Omental fat pad (tissue), 4 donors: ENCODE measurements at places on chromosomes 12 and 14. TPM values are rescaled to one million over a fixed set of nuclear protein-coding genes. Genes with fewer than 3 reads are reported as not detected.
A peak's percentile ranks its signal among the peaks of the same experiment; 100 is the strongest.

CCDC38 gene
- not detected for total RNA-seq

TDRD9 gene
- total RNA-seq = 0.72 TPM

ITGB7 gene
- total RNA-seq = 2.8 TPM

G2E3 gene
- 9.0 TPM for total RNA-seq

DNA sequence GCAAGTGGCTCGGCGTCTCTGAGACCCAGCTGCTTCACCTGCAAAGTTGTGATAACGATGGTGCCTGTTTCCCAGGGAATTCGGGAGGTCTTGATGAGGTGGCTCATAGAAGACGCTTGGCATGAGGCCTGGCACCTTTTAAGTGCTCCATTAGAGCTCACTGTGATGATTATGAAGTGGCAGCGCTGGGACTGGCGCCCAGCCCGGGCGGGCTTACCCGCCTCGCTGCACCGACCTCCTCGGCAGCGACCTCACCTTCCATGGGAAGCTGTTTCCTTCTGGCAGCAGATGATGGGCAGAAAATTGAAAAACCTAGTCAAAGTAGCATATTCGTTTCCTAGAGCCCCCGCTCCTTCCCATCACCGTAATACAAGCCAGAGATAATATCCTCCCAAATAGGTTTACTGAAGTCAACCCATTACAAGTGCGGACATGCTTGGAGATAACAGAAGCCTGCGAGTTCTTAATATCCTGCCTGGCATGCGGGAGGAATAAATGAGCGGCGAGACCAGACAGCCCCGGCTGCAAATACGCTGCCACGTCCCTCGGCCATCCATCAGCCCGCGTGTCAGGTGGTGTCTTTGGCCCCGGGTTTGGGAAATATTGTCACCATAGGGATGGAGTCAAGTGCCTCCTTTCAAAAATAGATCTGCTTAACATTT is 35.2 kb upstream of the DLK1 start:
- no peak for DNase-seq

GRCh38 chr12:58602179-58602578 is 318.1 kb downstream of the LRIG3 start:
- no peak for DNase-seq

DNA sequence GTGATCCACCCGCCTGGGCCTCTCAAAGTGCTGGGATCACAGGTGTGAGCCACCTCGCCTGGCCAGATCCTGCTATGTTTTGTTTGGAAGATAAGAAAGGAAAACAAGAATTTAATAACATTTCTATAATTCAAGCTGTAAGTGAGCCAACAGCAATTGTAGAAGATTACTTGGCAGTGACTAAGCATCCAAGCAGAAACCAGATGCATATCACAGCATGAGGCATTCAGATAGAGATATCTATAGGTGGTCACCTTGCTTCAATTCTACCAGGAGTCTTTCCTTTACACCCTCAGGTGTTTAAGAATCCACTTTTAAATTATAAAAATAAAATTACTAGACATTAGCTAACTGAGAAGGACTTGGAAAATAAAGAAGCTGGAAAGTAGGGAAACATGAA is 83.9 kb upstream of the ATF7IP start:
- DNase-seq = no peak

DNA sequence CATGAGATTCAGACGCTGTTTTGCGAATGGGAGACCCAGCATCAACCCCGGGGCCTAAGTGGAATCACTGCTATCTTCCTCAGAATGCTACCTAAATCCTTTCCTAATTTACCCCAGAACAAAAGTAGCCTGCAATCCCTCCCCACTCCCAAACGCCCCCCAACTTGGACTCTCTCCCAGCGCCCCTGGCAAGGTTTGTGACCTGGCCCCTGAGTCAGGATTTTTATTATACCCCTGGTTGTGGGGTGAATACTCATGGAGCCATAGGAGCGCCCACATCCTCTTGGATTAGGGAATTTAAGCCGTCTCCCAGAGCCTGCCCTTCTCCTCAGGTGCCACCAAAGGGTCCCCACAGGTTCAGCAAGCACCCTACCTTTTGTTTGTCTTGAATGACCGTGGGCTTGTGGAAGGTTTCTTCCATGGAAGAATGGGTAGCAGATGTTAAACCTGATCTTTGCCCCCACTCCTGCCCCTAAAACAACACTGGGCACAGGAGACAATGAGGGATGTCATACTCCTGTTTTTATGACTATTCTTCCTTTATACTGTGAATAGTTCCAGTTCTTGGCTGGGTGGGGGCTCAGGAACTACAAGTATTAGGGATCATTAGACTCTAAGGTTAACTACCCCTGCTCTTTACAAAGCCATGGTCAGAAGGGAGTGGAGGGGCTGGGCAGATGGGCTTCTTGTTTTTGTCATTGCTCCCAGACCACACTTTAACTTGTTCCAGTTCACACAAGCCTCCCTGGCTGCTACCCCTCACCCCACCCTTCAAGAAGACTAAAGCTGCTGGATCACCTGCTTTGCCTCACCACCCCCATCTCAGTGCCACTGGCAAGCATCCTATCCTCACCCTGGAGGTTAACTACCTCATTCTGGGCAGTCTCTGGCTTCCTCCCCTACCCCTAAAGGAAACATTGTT is 630 bp downstream of the MYL6B start:
- no peak for DNase-seq

DNA sequence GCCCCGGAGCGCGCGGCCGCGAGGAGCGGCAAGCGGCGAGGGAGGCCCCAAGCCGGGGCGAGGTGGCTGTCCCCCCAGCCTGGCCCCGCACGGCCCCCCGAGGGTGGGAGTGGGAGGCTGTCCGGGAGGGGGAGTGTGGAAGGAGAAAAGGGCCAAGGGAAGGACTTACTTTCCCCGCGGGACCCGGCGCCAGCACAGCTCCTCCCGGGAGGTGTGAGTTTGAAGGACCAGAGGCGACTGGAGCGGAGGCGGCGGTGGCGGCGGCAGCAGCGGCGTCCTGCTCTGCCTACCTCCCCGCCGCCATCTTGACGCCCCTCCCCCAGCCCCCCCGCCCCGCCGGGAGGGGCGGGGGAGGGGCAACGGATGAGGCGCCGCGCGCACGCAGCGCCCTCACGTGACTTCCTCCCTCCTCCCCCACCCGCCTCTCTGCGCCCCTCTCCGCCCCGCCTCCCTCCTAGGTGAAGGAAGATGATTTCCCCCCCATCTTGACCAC is at the start of gene SBNO1:
Gene SBNO1, minus strand, starts transcription at position 316 of the 493 bp plus-strand sequence. CDS start 14,406 bp downstream, outside the sequence.
- peak; percentile 64 for DNase-seq

DNA sequence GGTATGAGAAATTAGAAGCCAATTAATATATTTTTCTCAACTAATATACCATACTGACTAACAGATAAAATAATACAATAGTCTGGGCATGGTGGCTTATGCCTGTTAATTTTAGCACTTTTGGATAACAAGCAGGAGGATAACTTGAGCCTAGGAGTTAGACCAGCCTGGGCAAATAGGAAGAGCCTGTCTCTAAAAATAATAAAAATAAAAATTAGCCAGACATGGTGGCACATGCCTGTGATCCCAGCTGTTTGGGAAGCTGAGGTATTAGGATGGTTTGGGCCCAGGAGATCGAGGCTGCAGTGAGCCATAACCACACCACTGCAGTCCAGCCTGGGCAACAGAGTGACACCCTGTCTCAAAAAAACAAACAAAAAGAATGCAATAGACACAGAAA is 24.7 kb downstream of the KLHDC2 start:
- DNase-seq = no peak
